Stimulated activated CD8-positive, alpha-beta memory T cell treated with anti-CD3 and anti-CD28 coated beads, Interleukin-4, amount 100 ng/mL, for 1 hour (primary cell): ENCODE measurements at places on chromosomes 7 and 10.

- DNase-seq: no peak
Observed at GRCh38 chr10:43043773-43044447, 33.0 kb upstream of the RET start.

GRCh38 chr7:19665399-19666008 is 43.3 kb downstream of the POLR1F start:
- no peak for DNase-seq

DNA sequence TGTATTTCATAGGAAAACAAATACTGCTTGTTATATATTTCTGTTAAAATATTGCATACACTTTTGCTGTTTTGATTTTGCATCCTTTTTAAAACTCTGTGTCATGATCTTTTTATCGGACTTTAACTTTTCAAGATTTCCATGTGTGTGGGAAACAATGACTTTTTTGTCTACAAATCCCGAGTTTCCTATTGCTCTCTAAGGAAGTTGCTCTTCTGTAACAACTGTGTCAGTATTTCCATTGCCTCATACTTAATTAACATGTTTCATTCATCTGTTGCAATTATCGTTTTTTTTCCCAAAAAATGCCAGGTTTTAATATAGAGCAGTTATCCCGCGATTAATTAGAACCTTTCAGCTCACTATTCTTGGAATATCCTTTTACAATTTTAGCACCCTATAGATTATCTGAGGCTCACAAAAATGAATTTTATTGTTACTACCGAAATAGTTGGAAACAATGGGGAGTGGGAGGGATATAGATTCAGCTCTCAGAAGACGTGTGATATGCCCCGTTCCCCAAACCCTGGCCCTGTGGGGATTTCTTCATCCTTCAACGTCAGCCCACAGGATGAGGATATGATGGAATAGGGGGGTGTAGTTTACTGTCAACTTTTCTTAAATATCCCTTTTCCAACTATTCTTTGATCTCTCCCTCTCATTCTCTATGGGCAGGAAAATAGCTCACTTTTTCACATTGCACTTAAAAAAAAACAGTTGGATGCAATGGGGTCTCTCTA is 297.6 kb upstream of the IGFBP3 start:
- DNase-seq: no peak

GRCh38 chr7:130901209-130901783 is 167.3 kb upstream of the KLF14 start:
- no peak for DNase-seq

DNA sequence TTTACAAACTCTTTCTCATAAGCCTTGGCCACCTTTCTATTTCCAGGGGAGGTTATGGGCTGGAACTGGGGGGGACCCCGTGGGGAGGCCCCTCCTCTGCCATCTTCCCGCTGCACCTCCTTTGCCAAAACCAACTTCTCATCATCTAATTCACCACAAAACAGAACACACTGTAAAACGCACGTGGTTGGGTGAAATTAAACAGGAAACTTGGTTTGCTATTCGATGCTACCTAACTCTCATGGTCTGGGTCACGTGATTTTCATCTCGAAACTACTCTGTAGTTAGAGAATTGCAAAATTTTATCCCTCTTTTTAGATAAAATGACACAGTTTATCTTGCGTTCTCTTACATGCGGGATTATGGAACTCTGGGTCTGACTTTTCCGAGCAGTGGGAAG is 242.0 kb downstream of the ZMYND11 start:
- DNase-seq: no peak

DNA sequence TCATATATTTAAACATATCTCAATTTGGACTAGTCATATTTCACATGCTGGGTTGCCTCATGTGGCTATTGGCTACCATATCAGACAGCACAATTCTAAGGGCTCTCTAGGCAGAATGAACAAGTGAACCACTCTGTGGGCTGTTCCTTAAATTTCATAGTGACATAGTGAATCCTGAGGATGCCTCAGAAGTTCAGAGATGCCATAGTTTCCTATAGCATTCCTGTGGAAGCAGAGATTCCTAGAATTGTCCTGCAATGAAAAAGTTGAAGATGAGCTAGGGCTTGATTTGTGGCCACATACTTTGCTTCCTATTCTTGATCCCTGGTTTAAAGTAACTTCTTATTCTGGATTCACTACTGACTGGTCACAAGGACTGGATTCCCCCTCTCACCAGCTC is 35.6 kb downstream of the MKX start:
- DNase-seq: no peak

GRCh38 chr10:88322324-88323063 is 260.6 kb downstream of the RNLS start:
- DNase-seq: no peak

- no peak for DNase-seq
Observed at GRCh38 chr7:117479225-117480054, at the start of gene CFTR. TSS of gene CFTR (plus strand) at chr7:117480025. CDS start at chr7:117480095, 70 bp downstream.

DNA sequence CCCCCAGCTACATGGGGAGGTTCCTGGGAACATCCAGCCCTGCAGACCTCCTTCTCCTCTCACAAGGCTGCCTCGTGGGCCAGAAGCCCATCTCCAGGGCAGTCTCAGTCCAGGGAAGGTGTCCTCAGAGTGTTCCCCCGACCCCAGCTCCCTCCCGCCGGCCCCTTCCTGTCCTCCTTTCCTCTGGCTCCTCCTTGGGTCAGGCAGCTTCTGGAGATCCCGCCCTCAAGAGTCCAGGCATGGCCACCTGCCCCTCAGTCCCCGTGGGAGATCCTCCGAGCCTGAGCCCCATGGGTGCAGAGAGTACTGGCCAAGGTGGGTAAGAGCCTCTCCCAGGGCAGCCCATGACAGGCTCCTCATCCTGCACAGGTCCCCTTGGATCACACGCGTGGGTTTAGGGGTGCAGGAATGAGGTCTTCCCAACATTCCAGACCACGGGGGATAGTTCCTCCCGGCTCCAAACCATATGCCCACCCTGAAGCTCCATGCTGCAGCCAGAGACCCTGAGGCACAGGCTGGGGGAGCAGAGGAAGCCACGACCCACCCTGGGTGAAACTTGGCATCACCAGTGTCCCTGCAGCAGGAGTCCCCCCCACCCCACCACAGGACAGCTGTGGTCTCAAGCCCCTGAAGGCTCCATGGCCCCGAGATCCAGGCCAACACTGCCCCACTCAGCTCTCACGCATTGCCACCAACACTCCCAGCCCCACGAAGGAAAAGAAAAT is 65.5 kb downstream of the OAT start:
- DNase-seq: no peak

GRCh38 chr10:58951746-58952145 is 224.7 kb upstream of the PHYHIPL start:
- DNase-seq: no peak

- DNase-seq: no peak
Observed at GRCh38 chr10:106958589-106959361, 205.7 kb downstream of the SORCS1 start.

GRCh38 chr7:155296788-155297516 is 726 bp upstream of the INSIG1 start:
- DNase-seq: peak; percentile 75
